COR-L47 (cell line): ENCODE measurements at places on chromosomes 5 and 9.

- no peak for DNase-seq
Measured at GRCh38 chr9:26043431-26043830, 365.2 kb upstream of the TUSC1 start.

GRCh38 chr9:101902051-101902450, 163.6 kb upstream of the GRIN3A start:
- DNase-seq, result no peak

DNA sequence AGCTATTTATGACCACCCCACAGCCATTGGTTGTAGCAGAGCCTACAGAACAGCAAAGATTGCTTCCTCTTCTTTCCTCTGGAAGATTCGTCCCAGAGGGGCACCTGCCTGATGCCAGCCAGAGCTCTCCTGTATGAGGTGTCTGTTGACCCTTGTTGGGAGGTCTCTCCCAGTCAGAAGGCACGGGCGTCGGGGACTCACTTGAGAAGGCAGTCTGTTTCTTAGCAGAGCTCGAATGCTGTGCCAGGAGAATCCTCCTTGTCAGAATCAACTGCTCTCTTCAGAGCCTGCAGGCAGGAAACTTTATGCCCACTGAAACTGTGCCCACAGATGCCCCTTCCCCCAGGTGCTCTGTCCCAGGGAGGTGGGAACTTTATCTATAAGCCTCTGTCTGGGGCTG, 479.5 kb upstream of the IZUMO3 start:
- no peak for DNase-seq

DNA sequence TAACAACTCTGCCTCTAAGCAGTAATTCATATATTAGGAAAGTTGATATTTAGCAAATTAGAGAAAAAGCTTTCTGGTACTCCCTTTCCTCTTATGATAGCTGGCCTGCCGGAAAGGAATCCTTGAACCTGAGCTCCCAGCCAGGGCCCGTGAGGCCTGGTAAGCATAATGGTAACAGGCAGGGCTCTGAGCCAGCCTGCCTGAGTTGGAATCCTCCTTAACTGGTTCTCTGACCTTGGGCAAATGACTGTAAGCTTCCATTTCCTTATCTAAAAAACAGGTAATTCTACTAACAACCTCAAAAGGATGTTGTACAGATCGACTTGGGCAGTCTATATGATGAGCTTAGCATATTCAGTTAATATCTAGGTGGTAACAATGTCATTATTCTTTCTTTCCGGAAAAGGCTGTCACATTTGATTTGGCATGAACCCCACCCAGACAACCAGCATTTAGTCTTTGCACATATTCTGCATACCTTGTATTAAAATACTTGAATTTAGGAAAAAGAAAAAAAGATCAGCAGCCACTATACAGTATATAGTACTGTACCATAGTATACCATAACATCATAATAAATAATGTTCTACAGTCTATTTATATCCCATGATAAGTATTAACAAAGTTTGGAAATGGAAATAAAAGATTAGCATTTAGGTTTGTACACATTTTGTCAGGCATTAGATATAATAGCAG, 55.7 kb upstream of the MAP3K1 start:
- DNase-seq, result no peak

DNA sequence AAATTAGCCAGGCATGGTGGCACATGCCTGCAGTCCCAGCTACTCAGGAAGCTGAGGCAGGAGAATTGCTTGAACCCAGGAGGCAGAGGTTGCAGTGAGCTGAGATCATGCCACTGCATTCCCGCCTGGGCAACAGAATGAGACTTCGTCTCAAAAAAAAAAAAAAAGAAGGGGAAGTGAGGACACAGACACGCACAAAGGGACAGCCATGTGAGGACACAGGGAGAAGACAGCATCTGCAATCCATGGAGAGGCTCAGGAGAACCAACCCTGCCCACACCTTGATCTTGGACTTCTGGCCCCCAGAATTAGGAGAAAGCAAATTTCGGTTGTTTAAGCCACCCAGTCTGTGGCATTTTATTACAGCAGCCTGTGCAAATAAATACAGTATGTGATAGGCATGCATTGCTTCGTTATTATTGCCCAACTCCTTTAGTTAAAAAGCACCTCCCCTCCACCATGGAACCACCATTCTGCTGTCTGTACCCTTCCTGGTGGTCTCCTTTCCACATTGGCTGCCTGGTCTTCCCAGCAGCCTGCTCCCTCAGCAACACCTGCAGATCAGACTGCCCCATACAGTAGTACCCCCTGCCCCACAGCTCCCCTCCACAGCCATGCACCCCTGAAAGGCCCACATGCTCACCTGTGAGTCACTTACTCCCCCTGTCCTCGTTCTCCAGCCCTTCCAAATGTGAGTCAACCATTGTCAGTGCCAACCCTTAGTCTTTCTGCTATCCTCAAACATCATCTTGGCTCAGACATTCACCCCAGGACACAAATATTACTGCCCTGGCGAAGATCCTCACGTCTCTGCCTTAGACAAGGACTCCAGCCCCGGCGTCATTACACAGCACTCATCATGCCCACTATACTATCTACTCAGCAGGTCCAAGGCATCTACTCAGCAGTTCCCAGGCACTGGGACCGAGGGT, 128.8 kb downstream of the ROR2 start:
- no peak for DNase-seq

- no peak for DNase-seq
Measured at GRCh38 chr5:61162832-61163567, 732 bp upstream of the SMIM15 start.

GRCh38 chr9:117938086-117938485, 233.9 kb downstream of the TLR4 start:
- DNase-seq, result no peak

- no peak for DNase-seq
Measured at GRCh38 chr5:6319116-6319515, 59.2 kb downstream of the MED10 start.

DNA sequence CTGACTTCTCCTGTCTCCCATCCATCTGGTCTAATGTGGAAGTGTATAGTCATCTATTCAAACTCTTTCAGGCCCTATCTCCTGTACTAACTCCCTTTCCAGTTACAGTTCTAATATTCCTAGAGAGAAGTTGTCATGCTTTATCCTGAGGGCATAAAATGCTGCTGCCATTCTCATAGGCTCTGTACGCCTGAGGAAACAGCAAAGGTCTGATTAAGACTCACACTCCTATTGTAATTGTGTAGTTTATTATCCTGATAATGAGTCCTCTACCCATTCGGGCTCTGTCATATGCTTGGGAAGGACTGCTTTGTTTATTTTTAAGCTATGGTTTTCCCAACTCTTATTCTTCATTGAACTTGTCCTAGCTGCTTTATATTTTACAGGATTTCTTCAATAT, 290.4 kb downstream of the TMEM38B start:
- DNase-seq, result no peak

GRCh38 chr5:82747986-82748385, 329.2 kb downstream of the TMEM167A start:
- DNase-seq, result no peak

DNA sequence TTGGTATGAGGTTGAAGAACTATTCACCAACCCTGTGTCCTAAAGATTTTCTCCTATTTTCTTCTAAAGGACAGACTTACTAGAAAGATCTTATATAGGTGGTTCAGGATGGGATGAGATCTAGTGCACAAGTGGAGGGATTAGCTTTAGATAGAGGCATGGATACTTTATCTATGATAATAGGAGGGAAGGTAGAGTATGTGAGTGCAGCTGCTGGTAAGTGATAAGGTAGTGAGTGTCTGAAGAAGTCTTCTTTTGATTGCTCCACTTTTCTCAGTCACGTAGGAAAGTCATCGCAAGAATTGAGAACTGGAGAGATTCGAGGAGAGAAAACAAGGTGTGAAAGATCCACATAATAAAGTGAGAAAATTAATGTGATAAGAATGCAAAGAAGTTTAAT, 6.0 kb upstream of the NDUFS4 start:
- no peak for DNase-seq

DNA sequence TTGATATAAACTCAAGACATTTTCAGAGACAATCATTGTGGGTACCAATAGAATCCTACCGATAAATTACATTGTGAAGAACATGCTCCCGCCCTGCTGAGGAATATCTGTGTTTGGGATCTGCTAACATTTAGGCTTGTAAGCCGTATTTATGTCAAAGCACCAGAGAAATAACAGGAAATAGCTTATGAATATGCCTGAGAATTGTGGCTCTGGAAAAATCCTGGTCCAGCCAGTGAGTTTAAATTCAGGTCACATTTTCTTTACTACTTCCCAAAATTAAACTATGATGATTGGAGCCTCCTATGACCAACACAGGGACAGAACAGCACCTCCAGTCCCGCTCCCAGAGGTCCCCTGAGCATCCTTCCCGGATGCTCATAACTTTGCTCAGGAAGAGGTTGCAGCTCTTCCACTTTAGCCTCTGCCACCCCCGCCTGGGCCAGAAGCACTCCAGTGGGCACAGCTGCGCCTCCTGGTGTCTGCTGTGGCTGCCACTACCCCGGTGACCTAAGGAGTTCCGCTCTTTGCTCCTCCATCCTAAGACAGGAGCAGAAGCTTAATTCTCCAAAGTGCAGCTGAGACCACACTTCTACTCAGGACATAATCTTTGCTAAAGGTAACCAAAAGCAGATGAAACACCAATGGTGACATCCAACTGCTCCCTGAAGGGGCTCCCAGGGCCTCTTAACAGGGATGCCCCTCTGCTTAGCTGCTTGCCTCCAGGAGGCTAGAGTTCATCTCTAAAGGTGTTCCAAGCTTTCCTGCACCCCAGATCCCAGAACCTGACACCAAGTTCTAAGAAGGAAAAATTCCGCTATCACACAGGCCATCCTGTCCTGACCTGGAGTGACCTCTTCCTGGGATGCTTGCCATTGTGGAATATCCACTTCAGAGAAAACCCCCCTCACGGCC, 58.8 kb downstream of the SLC1A1 start:
- no peak for DNase-seq

GRCh38 chr5:124126504-124127217, 614.7 kb downstream of the CSNK1G3 start:
- no peak for DNase-seq

- DNase-seq, result no peak
Measured at GRCh38 chr5:142181096-142181495, 72.5 kb downstream of the NDFIP1 start.

DNA sequence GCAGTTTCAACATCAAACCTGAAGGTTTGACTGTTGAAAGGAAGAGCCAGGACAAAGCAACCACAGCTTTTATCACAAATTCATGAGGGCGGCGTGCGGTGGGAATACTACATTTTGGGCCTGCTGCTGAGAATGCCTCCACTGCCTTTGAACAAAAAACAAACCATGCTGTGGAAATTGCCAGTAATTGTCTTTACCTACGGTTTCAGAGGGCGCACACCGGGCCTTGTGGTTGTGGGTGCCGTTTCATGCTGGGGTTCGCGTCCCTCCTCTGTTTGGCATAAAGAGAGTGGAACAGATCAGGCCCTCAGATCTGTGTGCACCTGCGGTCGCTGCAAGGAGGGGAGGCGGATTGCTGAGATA, 27.6 kb upstream of the TCF7 start:
- DNase-seq, result no peak

DNA sequence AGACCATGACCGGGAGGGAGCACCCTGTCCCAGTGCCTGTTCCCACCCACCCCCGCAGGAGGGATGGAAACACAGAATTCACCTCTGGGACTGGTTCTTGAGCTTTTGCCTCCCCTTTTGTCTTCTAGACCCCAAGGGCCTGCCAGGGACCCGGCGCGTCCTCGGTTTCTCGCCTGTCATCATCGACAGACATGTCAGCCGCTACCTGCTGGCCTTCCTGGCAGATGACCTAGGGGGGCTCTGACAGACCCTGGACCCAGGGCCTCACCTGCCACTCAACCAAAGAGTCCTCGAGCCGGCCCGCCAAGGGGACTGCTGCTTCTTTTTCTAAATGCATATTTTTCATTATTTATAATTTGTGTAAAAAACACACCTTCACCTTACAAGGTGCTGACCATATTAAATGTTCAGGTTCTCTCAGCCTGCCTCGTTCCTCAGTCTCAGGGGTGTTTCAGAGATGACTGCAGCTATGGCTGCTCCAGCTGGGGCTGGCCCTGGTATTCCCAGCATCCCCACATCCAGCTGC, 16.9 kb downstream of the CARD19 start:
- DNase-seq, result no peak

GRCh38 chr9:99024959-99025358, 80.0 kb upstream of the TGFBR1 start:
- no peak for DNase-seq

DNA sequence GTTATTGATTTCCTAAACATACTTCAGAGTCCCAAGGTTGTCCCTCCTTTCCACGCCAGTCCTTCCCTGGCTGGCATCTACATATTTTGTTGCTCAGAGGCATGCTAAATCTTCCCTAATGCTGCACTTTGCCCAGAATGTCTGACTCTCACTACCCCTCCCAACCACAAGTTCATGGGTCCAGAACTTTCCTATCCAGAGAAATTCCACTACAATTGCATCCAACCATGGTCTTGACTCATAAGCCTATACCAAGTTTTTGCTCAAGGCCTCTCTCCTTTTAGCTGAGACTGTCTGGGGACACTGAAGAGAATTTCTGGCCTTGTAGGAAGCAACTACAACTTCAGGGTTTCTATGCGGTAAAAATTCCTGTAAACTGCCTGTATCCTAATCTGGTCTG, 206.3 kb downstream of the BNC2 start:
- no peak for DNase-seq

DNA sequence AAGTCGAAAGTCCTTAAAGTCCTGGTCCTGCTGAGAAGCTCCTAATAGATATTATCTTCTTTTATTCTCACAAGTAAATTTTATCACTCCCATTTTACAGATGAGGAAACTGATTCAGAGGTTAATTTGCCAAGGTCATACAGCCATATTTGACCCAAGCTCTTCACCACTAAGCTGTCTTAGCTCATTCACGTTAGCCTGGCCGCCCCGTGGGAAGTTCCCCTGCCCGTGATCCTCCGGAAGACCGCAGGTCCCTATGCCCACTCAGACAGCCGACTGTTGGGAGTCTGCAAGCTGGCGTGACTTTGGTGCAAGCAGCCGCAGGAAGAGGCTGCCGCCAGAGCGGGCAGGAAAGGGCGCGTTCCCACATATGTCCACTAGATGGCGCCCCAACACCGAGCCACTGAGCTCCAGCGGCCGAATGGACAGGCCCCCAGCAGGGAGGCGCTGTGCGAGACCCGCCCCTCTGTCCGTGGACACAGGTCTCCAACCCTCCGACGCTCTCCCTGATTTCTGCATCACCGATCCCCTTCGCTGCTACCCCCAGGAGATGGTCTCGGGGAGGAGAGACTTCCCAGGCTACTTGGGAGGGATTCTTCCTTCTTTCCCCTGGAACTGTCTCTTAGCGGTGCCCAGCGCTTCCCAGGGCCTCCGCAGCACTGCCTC, 10.0 kb upstream of the ARAP3 start:
- DNase-seq, result peak; percentile 70

GRCh38 chr9:31153250-31153840, 1231.1 kb upstream of the ACO1 start:
- DNase-seq, result no peak

GRCh38 chr9:122050167-122050566, 42.9 kb downstream of the TTLL11 start:
- DNase-seq, result no peak
